ENCODE measurements at places on chromosomes 6 and 20.

DNA sequence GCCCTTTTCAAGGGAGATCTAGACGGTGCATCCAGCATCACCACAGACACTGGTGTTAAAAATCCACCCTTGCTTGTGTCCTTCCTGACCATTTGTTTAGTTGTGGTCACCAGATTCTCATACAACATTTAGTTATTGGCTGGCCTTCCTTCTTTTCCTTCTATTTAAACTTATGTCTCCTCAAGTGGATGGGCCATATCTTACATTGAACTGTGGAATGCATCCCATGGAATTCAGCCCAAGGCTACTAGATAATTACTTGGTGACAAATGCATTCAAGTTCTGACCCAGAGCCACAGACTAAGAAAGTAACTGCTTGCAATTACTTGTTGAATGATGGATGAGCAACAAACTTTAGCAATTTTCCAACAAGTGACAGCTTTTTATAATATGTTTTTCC is 198.9 kb upstream of the SSTR4 start:
- peak; percentile 42 for DNase-seq

- DNase-seq = no peak
Observed at GRCh38 chr6:75114195-75114594, 91.7 kb downstream of the COL12A1 start.

DNA sequence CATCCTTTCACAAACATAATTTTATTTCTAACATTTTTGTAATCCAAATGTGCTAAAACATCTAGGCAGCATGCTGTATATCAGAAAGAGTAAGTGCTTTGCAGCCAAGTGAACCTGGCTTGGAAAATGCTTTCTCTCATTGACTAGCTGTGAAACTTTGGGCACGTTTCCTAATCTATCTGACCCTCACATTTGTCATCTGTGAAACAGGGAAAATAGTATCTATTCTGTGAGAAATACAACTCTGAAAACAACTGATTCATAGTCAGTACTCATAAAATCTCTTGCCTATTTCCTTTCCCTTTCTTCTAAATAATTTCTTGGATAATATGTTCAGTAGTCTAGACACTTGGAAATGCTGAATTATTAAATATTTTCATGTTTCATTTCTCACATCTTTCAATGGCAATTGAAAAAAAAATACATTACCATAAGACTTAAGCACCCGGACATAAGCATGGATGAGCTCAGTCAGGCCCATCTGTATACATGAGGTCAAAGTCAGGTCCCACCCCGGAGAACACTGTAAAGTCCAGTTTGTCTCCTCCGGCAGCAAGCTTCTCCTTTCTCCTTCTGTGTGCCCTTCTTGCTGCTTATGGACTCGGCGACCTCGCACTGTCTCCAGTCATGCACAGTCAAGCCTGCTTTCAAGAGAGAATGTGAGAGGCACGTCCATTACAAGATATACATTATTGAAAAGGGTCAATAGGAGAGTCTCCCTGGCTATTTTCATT is 455.0 kb upstream of the SOX4 start:
- DNase-seq = no peak

DNA sequence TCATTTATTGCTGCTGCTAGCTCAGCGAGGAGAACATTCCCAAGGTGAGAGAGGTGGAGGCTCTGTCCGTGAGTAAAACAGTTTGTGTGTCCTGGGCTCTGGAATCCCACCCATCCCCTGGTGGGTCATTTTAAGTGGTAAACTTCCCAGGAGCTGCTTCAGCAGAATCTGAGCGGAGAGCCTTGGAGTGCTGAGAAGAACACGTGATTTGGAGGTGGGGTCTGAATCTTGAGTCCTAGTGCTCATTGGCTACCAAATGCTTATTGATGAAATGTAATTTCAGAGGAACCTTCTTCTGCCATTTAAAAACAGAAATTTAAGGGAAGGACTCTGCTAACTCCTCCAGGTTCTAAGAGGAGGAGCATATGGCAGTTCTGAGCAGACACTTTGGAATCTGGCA is 132.4 kb downstream of the CDH26 start:
- DNase-seq = no peak

DNA sequence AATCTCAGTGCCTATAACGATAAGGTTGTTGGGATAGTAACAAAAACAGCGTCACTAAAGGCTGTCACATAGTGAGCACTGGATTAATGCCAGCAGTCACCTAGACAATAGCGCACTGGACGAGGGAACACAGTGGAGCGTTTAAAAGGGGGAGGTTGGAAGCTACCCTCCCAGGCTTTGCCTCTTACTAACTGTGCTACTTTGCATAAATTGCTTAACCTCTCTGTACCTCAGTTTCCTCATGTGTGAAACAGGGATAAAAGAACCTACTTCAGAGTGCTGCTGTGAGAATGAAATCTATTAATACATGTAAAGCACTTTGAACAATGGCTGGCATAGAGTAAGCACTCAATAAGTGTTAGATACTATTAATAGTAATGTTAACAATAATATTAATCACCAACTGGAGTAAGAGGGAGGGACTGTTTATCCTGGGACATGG is 10.5 kb downstream of the BCL2L1 start:
- no peak for DNase-seq

GRCh38 chr6:159800141-159800865 is at the start of gene PNLDC1:
TSS of gene PNLDC1 (plus strand) at chr6:159800276. CDS start at chr6:159800308, 32 bp downstream.
- no peak for DNase-seq

- DNase-seq = no peak
Observed at GRCh38 chr6:20704325-20705025, 170.2 kb downstream of the CDKAL1 start.

DNA sequence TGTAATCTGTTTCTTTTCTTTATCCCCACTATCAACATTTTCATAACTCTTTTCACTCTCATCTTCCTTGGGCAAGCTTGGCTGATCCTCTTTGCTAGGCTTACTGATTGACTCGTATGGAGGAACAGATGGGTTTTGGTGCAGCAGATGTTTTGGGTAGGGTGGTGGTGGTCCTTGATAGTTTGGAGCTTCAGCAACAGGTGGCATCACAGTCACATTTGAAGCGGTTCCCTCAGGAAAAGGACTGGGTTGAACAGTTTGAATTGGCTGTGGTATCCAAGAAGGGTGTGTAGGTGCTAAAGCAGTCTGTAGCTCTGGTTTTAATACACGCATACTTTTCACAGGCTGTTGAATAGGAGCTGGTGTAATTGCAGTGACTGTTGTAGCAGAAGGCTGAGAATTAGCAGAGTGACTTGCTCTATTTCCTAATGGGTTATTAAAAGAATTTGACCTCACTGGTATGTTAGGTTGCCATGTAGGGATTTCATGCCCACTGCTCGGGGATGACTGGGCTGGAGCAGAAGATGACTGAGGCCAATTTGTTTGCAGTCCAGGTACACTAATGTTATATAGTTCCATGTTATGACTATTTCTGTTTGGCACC is 34.5 kb downstream of the LATS1 start:
- no peak for DNase-seq

- DNase-seq = no peak
Observed at GRCh38 chr6:111804627-111805235, 68.5 kb downstream of the FYN start.

GRCh38 chr6:27889628-27890444 is 22.4 kb downstream of the OR2B2 start:
- DNase-seq = peak; percentile 50

DNA sequence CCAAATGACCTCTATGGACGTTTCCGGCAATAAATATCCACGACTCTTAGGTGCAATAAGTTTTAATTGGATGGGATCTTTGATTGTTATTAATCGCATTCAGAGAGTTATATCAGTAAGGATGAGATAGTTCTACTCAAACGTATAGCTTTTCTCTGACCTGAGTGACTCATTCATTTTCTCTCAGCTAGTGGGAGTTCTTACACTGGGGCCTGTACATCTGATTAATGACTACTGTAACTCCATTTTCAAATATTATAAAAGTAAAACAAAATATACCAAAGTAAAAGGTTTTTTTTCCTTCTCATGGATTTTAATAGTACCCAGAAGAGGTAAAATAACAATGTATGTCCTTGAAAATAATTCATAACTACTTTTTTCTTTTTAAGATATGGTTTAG is 41.1 kb upstream of the SAMD5 start:
- DNase-seq = no peak

GRCh38 chr20:62908971-62909791 is 17.1 kb downstream of the DIDO1 start:
- DNase-seq = no peak

Data from foreskin keratinocyte (primary cell).